Right renal pelvis (tissue), 4 donors: ENCODE measurements at places on chromosomes 3 and 15. TPM values are rescaled to one million over a fixed set of nuclear protein-coding genes. Genes with fewer than 3 reads are reported as not detected.
A peak's percentile ranks its signal among the peaks of the same experiment; 100 is the strongest.

DNA sequence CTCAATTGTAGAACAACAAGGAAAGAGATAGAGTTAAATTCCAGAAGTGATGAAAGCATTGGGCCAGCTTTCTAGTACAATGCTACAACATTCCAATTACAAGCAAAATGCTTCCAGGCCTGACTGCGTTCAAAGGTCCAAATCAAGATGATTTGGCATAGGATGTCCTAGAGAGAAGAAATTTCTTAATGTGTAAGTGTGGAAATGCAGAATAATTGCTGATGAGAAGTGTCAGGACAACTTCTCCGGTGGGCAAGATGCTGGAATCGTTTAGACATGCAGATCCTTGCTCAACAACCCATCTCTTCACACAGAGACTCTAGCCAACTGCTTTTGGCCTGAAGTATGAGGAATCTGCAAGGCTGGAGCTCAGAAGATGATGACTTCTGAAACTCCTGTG lies 71.1 kb upstream of the PDZRN3 start:
- DNase-seq = no peak

Gene KNL1
- 21.3 TPM for polyA plus RNA-seq

Gene CRTAP
- polyA plus RNA-seq = 188 TPM

- DNase-seq = peak; percentile 44
Measured at GRCh38 chr3:115325539-115325938, 178.5 kb upstream of the ZBTB20 start.

Gene LMLN
- 8.2 TPM for polyA plus RNA-seq

Gene DCUN1D1
- 45.9 TPM for polyA plus RNA-seq

Gene CPLX3
- polyA plus RNA-seq = not detected

DNA sequence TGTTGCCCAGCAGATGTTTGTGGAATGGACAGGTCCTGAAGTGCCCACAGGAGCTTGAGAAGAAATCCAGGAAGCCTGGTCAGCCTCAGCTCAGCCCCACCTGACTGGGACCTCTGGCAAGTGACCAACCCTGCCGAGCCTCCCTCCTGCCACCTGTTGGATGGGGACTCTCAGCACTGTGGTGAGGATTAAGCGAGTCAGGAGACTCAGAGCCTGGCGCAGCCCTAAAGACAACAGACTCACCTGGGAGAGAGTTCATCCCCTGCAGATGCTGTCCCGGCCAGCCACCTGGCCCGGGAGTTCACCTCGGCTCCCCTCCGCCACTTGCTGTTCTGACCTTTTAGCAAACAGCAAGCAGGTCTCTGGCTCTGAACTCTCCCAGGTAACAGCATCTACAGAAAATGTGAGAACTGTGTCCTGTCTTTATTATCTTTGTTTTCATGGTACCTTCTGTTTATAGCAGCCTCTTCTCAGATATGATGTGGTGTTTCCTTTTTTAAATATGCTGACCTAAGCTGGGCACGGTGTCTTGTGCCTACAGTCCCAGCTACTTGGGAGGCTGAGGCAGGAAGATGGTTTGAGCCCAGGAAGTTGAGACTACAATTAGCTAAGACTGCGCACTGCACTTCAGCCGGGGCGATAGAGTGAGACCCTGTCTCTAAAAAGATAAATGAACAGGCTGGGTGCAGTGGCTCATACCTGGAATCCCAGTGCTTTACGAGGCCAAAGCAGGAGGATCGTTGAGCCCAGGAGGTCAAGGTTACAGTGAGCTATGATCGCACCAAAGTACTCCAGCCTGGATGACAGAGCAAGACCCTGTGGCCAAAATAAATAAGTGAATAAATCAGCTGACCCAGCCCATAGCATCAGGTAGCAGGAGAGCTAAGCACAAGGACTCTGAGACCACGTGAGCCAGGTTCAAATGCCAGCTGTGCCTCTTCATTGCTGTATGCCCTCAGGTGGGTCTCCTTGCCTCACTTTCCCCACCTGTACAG lies 32.4 kb upstream of the SLC6A6 start:
- DNase-seq = no peak
